Activated CD4-positive, alpha-beta memory T cell treated with anti-CD3 and anti-CD28 coated beads for 36 hours (primary cell): ENCODE measurements at places on chromosomes 7 and 10. TPM values are rescaled to one million over a fixed set of nuclear protein-coding genes. Genes with fewer than 3 reads are reported as not detected.

- DNase-seq = no peak
These were observed 34.1 kb upstream of the ARMC3 start for GRCh38 chr10:22893781-22894180.

- DNase-seq = no peak
These were observed 22.2 kb upstream of the CAMK2B start for GRCh38 chr7:44347546-44348114.

DNA sequence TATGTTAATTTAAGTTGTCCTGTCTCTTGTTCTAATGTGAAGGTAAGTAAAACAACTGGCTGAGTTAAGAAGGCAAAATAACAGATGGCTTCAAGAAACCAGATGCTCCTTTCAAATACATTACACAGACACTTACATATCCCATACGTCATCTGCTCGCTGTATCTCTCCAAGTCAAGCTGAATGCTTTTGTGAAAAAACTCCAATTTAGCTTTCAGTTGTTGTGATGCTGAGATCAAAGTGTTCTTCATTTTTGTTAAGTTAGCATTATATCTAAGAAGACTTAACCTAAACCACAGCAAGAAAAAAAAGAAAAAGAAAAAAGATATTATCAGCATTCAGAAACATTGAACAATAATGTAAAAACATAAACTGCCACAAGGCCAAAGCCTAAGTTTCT, 18.5 kb upstream of the ERLIN1 start:
- DNase-seq = no peak

DNA sequence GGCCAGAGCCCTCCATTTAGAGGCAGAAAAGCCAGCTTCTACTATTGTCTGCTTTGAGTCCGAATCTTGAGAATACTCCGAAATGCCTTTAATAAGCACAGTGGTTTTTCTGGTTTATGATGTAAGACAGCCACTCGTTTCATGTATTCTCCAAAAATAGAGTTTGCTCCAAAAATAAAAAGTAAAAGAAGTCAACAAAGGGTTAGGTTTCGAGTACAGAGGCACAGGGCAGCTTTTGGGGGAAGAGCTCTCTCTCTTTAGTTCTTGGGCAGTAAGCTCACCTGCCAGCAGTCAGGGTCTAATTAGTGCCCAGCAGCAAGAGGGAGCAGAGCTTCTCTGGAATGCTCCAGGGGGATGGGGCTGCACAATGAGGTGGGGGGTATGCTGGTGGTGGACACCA, 20.2 kb downstream of the CREB3L2 start:
- DNase-seq = no peak

DNA sequence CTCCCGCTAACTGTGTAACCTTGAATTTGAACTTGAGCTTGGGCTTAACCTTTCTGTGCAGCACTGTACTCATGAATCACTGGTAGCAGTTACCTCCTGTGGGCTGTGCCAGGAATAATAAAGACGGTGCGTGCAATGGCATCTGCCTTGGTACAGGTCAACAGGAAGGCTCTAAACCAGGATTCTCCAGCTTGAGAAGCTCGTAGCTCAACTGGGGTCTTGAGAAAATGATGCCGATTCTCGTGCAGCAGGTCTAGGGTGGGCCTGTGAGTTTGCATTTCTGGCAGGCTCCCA, 112.5 kb upstream of the ANLN start:
- no peak for DNase-seq

DNA sequence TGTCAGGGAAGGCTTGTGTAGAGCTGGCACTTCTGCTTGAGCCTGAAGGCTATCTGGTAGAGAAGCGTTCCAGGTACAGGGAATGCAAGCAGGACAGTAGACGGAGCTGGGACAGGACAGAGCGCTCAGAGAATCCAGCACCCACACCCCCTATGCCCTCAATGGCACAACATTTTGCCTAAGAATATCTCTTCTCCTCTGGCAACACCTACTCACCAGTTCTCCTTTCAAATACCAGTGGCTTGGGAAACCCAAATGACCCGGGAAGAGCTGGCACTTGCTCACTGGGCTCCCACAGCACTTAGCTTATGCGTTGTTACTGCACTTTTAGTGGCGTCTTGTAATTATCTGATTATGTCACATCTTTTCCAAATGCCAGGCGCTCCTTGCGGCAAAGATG, 118.6 kb downstream of the RNF216 start:
- DNase-seq = no peak

GRCh38 chr10:132915411-132915810, 27.0 kb downstream of the CFAP46 start:
- no peak for DNase-seq

- DNase-seq = no peak
These were observed 126.7 kb downstream of the SORCS3 start for GRCh38 chr10:104767745-104768144.

DNA sequence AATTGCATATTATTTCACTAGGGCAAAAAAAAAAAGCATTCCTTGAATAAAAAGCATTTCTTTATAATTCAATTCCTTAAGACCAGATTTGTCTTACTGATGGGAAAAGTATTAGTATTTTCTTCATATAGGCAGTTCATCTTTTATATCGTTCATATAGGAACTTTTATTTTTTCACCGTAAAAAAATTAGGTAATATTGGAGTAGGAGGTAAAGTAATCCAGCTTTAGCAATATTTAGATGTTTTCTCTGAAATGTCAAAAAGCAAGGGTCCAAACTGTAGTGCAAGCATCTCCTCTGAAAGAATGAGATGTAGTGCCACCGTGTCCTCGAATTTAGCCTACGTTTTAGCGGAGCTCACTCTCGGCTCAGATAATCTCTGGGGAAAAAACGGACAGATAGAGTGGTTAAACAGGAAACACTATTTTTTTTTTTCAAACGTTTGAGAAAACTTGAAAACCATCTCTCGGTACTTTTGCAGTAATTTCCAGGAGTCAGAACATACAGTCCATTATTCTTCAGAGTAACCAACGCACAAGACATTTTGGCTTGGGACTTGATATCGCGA, 5.5 kb upstream of the SPAG6 start:
- no peak for DNase-seq

- DNase-seq = peak; percentile 58
These were observed 40.0 kb downstream of the GOLGA7B start for GRCh38 chr10:97889461-97890265.

- DNase-seq = no peak
These were observed 9.7 kb downstream of the ACADSB start for GRCh38 chr10:123018531-123018930.

DNA sequence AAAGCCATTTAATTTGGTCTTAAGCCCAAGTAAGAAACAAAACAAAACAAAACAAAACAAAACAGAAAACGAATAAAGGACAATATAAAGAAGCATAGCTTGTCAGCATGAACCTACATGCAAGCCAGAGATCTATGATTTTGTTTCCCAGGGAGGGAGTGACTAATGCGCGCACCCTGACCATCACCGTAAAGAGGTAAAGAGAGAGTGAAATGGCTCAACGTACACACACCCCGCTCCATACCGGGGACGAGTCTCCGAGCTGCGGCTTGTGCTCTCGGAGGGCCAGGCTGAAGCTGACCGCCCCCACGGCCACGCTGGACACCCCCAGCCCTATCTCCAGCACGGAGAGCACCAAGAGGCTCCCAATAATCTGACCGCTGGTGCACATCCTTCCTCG, 1.1 kb downstream of the TMEM196 start:
- no peak for DNase-seq

- no peak for DNase-seq
These were observed 97.2 kb downstream of the FRMD4A start for GRCh38 chr10:14233566-14233965.

DNA sequence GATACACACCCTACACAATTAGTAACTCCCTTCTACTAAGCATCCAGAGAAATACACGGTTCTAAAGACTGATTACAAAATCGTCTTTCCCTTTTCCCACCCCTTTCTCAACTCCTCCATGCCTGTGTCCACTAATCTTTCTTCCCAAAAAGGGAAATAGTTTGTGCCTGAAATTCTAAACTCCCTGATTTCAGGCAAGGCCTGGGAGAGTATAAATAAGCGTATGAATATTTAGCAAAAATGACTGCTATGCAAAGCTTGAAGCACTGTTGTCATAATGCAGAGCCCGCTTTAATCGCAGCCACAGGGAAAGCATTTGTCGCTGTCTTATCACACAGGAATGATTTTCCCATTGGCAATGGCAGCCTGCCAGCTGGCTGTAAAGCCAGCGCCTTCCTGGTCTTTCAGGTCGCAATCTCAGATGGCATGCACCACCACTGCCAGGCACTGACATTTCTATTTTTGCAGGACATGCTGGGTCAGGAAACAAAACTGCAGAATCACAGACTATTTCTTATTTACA, 142.9 kb upstream of the PCGF5 start:
- no peak for DNase-seq

- DNase-seq = no peak
These were observed 212.7 kb upstream of the PHYHIPL start for GRCh38 chr10:58963723-58964124.

- DNase-seq = no peak
These were observed 231.0 kb upstream of the LYZL1 start for GRCh38 chr10:29057822-29058331.

- DNase-seq = peak; percentile 73
These were observed 1.1 kb downstream of the HNRNPA2B1 start for GRCh38 chr7:26199301-26200037.

CCL26 gene
- 1.3 TPM for total RNA-seq

CYP2C9 gene
- total RNA-seq = not detected

PCLO gene
- 0.02 TPM for total RNA-seq

TMEM184A gene
- not detected for total RNA-seq

UCMA gene
- not detected for total RNA-seq

CEP41 gene
- 14.0 TPM for total RNA-seq

TFEC gene
- not detected for total RNA-seq

UNCX gene
- not detected for total RNA-seq

HTR5A gene
- not detected for total RNA-seq

CALML5 gene
- not detected for total RNA-seq

SPDYE11 gene
- not detected for total RNA-seq

NME8 gene
- not detected for total RNA-seq

NCF1 gene
- 0.73 TPM for total RNA-seq

NRF1 gene
- total RNA-seq = 19.9 TPM

TCAF2 gene
- total RNA-seq = 32.7 TPM

UPK3B gene
- 1.6 TPM for total RNA-seq

CREM gene
- 160 TPM for total RNA-seq

CYP3A4 gene
- total RNA-seq = not detected
